ENCODE measurements at places on chromosomes 13 and 19.

GRCh38 chr13:99870541-99870940, 101.0 kb downstream of the ZIC5 start:
- DNase-seq, result no peak

DNA sequence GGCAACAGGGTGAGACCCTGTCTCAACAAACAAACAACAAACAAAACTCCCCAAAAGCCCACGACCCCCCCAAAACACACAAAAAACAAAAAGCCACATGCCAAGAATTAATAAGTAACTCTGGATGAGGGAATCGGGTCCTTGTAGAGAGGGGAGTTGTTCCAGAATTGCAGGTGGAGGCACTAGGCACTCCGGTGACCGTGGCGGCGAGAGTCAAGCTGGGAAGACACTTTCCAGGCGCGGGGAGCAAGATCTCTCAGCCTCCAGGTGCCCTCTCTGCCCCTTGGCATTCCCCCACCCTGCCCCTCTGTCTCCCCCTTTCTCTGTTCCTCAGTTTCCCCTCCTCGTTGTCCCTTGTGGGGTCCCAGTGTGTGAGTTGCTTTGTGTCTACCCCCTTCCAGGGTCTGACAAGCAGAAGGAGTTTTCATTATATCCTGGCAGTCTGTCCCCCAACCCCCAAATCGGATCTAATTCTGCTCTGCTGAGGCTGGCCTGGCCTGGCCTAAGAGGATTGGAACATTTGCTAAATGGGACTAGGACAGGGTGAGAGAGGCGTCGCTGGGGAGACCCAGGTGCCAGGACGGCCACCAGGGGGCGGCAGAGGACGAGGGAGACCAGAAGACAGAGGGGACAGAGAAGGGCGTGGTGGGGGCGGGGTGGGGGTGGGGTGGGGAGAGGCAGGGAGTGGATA, 8.3 kb upstream of the CRX start:
- DNase-seq, result peak; percentile 68

DNA sequence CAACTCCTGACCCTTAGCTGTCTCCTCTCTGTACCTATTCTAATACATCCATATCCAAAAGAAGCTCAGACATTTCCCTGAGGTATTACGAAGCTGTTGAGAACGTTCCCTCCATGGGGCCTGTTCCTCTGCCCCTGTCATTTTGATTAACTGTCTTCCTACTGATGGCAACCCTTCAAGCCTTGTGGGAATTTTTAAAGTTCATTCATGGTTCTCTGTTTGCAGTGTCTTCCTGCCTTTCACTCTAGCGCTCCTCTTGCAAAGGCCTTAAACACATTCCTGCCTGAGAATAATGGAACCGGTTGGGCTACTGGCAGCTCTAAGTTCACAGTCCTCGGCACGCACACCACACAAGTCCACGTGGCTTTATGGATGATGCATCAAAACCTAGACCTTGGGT, 66.1 kb downstream of the LHFPL6 start:
- DNase-seq, result no peak

GRCh38 chr19:2719920-2720776, 1.0 kb downstream of the DIRAS1 start:
- DNase-seq, result no peak

- peak; percentile 80 for DNase-seq
These were observed 4.8 kb upstream of the ZNF253 start for GRCh38 chr19:19860756-19861390.

GRCh38 chr13:33935969-33936368, 118.0 kb downstream of the RFC3 start:
- no peak for DNase-seq

- DNase-seq, result no peak
These were observed 50.7 kb downstream of the CEBPG start for GRCh38 chr19:33424181-33424580.

GRCh38 chr13:29865934-29866333, 15.5 kb upstream of the UBL3 start:
- DNase-seq, result no peak

DNA sequence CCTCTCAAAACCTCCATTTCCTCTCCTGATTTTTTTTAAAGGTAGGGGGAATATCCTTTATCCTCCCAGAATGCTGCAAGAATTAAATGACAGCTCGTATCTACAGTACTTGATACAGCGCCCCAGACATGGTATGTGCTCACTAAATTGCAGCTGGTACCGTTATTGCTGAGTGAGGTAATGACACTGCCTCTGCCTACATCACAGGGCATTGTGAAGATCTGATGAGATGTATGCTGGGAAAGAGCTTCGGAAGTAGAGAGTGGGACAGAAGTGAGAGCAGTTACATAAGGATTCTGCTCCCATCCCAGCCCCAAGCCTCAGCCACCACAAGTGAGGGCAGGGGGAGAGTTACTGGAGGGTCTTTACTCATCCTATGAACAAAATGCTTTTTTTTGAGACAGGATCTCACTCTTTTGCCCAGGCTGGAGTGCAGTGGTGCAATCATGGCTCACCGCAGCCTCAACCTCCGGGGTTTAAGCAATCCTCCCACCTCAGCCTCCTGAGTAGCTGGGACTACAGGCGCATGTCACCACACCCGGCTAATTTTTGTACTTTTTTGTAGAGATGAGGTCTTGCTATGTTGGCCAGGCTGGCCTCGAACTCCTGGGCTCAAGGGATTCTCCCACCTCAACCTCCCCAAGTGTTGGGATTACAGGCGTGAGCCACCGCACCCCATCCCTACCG, 1.7 kb upstream of the FKRP start:
- no peak for DNase-seq

DNA sequence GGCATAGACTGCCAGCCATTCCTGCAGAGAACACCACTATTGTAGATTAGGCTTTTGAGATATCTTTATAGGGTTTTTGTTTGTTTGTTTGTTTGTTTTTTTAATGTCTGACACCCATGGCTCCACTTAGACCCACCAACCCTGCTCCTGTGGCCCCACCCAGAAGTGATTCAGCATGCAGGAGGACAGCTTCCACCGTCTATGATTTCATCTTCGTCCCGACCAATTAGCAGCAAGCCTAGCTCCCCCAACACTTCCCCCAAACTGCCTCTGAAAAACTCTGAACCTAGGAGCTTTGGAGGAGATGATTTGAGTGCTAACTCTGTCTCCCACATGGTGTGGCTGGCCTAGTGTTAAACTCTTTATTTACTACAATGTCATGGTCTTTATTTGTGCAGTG, 108.3 kb upstream of the RXFP2 start:
- no peak for DNase-seq

- DNase-seq, result no peak
These were observed 33.0 kb downstream of the USP12 start for GRCh38 chr13:27138457-27139093.

GRCh38 chr13:43815204-43815603, 28.4 kb upstream of the ENOX1 start:
- DNase-seq, result no peak

- DNase-seq, result no peak
These were observed 79.7 kb downstream of the STARD13 start for GRCh38 chr13:33205804-33206221.

DNA sequence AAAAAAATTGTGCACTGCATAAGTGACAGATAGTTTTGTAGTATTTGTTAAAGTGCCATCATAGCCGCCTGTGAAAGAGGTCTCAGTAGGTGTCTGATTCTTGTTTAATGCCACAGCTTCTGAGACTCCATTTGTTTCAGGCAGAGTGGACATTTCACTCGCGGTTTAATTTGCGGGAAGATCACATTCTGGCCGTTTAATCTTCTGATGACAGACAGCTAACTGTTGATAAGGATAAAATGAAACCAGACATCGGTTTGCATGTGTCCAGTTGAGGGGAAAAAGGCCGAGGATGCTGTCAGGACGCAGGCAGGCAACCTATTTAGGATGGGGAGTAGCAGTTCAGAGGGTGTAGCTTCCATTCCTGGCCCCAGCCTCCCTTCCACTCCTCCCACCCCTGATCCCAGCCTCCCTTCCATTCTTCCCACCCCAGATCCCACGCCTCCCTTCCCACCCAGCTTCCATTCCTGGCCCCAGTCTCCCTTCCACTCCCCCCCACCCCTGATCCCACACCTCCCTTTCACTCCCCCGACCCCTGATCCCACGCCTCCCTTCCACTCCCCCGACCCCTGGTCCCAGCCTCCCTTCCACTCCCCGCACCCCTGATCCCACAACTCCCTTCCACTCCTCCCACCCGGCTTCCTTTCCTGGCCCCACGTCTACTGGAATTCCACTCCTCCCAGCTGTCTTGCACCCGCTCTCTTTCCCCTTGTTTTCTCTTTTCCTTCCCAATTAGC, 23.8 kb downstream of the ATP11A start:
- no peak for DNase-seq

- no peak for DNase-seq
These were observed 270.0 kb downstream of the SLITRK6 start for GRCh38 chr13:85529218-85529594.

- DNase-seq, result no peak
These were observed 4.8 kb upstream of the CTXN1 start for GRCh38 chr19:7930765-7931164.

- no peak for DNase-seq
These were observed 516 bp downstream of the ZNF175 start for GRCh38 chr19:51571599-51571998.

DNA sequence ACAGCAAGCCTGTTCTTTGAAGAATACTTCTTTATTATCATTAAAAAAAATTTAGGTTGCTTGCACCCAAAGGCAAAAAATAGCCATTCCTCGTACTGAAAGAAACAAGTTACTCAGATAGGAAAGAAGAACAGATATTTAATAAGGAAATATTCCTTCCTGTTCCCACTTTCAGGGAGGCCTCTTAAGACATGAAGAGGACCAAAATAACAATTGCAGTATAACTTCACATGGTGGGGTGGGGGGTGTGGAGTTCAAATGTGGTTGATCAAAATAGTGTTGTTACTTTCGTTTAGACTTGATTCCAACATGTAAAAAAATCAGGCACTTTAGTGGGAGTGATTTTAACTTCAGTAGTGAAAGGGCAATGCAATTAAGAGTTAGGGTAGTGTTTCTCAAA, 3.6 kb downstream of the RGCC start:
- no peak for DNase-seq

DNA sequence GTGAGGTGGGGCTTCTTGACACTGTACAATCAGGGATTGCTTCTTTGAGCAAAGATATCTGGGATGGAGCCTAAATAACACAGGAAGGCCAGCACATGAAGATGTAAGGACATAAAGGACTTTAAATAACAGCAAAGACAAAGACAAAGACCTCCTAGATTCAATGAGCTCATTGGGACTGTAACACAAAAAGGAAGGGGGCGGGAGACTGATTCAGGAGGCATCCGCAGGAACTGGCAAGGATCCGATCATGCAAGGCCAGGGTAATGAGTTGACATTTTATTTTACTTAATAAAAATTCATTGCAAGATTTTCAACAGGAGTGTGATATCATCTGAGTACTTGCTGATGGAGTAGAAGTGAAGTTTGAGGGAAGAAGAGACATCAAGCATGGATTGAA, 121.5 kb downstream of the LHFPL6 start:
- DNase-seq, result no peak

GRCh38 chr19:17576758-17577456, 21.5 kb downstream of the COLGALT1 start:
- peak; percentile 25 for DNase-seq

- DNase-seq, result no peak
These were observed 12.1 kb downstream of the NDFIP2 start for GRCh38 chr13:79492918-79493594.

DNA sequence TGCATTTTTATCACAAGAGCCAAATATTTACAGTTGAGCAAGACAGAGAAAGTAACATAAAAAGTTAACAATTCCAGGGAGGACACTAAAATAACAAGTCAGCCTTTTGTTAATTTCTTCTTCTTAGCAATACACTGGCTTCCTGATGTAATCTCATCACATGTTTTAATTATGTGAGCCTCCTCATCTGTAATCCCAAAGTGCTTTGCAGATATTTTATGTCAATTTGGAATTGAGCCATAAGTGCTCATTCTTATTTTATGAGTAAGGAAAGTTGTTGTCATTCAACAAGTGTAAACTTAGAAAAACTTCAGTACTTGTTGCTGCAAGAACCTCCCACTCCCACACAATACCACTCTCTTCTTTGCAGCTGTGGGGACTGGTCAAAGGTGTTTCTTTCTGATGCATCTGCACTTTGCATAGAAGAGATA, 223.6 kb downstream of the GPC6 start:
- DNase-seq, result no peak

DNA sequence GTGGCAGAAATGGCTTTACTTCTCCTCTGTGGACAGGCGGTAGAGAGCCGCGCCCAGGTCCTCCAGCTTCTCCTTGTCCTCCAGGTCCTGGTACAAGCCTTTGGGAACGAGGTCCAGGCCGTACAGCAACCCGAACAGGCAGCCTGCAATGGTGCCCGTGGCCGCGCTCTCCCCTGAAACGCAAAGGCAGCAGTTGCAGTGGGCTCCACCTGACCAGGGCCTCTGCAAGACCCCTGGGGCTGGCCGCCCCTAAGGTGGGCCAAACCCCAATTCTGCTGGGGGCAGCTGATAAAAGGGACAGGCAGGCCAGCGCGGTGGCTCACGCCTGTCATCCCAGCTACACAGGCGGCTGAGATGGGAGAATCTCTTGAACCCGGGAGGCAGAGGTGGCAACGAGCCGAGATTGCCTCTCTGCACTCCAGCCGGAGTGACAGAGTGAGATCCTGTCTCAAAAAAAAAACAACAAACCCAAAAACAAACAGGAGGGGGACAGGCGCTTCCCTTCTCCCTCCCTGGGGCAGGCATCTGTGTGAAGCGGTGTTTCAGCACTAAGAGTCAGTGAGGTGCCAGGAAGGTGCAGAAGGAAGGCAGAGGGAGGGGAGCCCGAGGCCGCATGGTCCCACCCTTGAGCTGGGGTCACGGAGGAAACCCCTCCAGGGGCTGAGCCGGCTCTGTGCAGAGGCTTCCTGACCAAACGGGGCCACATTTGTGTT, 30.3 kb downstream of the ADPRHL1 start:
- no peak for DNase-seq

DNA sequence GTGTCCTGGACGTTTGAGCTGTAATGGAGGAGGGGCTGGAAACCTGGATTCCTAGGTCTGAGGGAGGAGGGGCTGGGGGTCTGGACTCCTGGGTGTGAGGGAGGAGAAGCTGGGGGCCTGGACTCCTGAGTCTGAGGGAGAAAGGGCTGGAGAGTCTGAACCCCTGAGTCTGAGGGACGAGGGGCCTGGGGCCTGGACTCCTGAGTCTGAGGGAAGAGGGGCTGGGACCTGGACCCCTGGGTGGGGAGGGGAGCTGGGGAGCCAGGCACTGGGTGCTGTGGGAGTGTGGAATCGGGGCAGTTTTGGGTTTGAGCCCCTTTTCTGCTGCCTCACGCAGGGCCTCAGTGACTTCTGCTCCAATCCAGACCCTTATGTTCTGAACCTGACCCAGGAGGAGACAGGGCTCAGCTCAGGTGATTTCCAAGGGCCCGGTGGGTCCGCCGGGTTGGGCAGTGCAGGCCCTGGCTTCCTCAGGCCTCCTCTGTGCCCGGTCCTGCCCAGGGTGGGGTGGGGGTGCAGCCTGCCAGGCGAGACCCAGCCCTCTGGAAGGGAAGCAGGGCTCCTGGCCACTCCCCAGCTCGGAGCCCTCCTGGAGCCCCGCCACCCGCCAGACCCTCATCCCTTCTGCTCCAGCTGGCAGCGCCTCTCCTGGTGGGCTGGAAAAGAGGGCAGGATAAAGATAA, 14.4 kb downstream of the TTYH1 start:
- no peak for DNase-seq
